Immature natural killer cell (primary cell): ENCODE measurements at places on chromosomes 16 and 17.
A peak's percentile ranks its signal among the peaks of the same experiment; 100 is the strongest.

DNA sequence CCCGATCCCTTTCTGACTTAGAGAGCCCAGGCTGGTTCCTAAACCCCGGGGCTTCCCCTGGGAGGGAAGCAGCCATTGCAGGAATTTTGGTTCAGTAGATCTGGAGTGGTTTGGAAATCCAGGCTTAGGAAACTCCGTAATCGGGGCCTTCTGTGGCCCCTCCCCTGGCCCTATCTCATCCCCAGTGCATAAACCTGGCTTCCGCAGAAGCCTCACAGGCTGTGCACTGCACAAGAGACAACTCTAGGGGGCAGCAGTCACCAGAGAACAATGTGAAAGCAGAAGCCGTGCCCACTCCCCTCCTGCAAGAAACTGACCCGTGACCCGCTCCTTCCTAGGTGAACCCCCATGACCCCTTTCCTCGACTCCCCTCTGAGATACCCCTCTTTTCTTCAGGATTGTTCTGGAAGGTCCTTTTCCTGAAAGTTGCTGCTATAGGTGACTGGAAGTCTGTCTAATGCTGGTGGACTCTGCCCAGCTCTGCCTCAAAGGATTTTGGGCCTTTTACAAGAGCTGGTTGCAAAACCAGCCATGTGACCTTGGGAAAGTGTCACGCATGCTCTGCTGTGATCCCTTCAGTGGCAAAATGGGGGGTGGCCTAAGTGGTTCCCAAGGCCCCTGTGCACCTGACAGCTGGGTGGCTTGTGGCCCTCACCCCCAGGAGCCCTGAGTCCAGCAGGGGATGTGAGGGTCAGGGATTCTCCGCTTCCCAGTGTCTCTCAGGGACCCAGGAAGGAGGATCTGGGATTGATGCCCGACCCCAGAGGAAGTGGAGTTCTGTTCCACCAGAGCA lies 14.4 kb downstream of the GUCY2D start:
- peak; percentile 33 for DNase-seq

GRCh38 chr17:16507918-16508533 lies 16.0 kb upstream of the LRRC75A start:
- DNase-seq = no peak

GRCh38 chr17:44095647-44096496 lies 25.3 kb downstream of the G6PC3 start:
- DNase-seq = no peak

DNA sequence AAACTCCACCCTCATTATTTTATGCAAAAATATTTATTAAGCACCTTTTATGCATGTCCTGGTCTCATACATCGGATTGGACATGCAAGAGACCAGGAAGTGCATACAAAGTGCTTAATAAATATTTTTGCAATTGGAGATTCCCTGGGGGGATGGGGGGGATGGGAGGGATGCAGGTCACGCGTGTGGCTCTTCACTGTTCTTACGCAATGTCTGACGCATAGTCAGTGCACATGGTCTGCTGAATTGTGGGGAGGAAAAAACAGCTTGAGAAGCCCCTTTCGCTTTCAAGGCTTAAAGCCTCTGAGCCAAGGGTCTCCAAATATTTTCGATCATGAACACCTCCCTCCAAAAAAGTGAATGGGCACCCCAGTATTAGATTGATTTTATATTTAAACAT lies 96.7 kb upstream of the XYLT1 start:
- no peak for DNase-seq

- no peak for DNase-seq
Measured at GRCh38 chr16:83682116-83682867, 125.5 kb upstream of the HSBP1 start.

DNA sequence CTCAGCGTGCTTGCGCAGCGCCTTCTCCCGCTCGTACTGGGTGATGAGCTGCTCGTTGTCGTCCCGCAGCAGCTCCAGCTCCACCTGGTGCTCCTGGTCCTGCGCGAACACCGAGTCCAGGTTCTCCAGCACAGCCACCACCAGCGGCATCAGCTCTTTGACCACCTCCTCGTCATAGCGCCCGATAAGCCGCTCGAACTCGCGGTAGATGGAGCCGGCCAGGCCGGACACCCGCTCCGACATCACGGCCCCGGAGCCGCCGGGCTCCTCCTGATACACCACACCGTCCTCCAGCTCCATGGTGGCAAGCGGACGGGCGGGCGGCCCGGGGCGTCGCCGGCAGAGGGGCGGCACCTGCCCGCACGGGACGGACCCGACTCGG lies 320 bp downstream of the SPAG9 start:
- DNase-seq = no peak

- DNase-seq = no peak
Measured at GRCh38 chr16:26365161-26365940, 673.6 kb downstream of the HS3ST4 start.

- no peak for DNase-seq
Measured at GRCh38 chr17:17580662-17581470, 10.6 kb downstream of the PEMT start.

DNA sequence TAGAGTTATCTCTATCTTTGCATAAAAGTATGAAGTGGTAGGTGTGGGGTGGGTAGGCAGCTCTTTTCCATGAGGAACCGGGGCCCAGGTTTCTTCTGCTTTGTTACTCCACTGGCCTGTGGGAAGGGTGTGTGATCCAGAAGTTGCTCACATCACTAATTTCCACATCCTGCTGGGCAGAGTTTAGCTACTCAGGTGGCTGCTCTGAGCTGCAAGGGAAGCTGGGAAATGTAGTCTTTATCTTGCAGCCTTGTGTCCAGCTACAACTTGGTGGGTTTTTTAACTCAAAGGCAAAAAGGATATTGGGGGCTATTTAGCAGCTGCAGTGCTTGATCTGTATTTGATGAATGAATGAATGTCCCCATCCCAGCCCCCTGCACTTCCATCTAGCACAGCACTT lies 335.3 kb downstream of the SNX29 start:
- DNase-seq = no peak

- DNase-seq = no peak
Measured at GRCh38 chr17:34401165-34401564, 38.1 kb upstream of the CCL1 start.

DNA sequence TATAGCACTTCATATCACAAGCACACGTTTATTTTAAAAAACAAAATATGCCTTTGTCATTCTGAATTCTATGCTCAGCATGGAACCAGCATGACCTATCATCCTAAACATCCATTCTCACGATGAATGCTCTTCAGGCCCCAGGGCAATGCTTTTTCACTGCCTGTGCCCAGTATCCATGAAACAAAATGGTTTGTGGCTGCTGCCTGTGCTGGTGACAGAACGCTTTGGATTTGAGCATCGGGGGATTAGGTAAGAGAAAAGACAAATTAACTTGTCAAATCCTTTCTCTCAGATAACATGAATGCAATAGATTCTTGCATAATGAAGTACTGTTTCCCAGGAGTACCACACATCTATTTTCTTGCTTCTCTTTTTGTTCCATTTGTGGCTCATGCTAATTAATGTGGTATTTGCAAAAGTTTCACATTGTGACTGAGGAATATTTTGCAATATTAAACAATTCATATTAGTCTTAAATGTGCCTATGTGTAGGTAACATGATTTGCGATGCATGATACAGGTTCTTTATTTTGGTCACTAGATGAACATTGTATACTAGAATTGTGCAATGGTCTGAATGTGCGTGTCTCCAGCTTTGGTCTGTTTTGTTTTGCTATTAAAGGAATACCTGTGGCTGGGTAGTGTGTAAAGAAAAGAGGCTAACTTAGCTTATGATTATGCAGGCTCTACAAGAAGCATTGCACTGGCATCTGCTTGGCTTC lies 25.8 kb upstream of the SRSF1 start:
- DNase-seq = no peak

DNA sequence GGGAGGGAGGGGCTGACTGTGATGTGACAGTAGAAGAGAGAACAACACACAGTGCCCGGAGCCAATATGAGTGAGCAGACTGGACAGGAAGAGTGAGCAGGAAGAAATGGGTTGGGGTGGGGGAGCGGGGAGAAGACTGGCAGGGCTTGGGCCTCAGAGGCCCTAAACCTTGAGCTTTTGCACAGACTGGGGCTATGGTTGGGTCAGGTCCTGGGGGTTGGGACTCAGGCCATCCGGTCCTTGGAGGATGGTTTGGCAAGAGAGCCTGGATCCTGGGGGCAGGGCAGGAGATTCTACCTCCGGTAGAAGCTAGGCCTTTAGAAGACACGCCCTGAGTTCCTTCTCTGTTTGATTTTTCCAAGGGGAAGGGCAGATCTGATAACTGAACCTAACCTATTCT lies 1.1 kb downstream of the CAMTA2 start:
- no peak for DNase-seq

GRCh38 chr16:3654249-3654991 lies at the start of gene DNASE1:
Gene DNASE1 (plus strand): TSS chr16:3654691. CDS start chr16:3655374, 683 bp downstream.
- DNase-seq = peak; percentile 46

- no peak for DNase-seq
Measured at GRCh38 chr17:44942456-44942855, 5.1 kb downstream of the KIF18B start.

GRCh38 chr16:88468275-88469129 lies 15.4 kb downstream of the ZFPM1 start:
- no peak for DNase-seq

DNA sequence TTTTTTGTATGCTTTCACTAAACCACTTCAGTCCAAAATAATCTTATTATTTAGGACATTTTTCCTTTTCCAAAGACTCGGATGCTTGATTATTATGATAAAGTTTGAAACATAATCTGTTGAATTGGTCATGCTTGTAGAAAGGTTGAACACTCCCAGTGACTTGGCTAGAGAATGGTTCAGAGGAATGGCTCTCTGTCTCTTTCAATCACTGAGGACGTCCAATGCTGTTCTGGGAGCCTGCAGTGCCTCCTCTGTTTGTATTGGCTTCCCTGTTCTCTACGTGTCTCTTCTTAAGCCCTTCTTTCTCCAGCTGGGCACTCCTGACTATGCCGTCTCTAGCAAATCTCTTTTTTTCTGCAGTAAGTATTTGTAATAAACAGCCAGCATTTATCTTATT lies 369.0 kb upstream of the DYNLRB2 start:
- DNase-seq = no peak

DNA sequence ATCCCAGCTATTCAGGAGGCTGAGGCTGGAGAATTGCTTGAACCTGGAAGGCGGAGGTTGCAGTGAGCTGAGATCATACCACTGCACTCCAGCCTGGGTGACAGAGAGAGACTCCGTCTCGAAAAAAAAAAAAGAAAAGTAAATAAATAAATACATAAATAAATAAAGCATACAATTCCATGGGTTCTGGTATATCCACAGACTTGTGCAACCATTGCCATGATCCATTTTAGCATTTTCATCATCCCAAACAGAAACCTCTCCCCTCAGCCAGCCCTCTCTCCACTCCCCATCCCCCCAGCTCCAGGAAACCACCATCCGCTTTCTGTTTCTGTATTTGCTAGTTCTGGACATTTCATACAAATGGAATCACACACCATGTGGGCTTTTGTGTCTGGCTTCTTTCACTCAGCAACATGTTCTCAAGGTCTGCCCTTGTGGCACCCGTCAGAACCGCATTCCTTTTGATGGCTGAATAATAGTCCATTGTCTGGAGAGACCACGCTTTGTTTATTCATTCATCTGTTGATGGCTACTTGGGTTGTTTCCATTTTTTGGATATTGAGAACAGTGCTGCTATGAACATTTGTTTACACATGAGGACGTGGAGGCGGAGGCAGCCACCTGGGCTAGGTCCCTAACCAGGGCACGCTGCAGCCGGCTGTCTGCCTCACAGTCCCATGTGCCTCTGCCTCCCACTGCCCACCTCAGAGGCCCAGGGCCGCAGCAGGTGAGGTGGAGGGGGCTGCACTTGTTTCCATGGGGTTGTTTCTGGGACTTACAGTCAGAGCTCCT lies 76.2 kb downstream of the NT5M start:
- DNase-seq = no peak

DNA sequence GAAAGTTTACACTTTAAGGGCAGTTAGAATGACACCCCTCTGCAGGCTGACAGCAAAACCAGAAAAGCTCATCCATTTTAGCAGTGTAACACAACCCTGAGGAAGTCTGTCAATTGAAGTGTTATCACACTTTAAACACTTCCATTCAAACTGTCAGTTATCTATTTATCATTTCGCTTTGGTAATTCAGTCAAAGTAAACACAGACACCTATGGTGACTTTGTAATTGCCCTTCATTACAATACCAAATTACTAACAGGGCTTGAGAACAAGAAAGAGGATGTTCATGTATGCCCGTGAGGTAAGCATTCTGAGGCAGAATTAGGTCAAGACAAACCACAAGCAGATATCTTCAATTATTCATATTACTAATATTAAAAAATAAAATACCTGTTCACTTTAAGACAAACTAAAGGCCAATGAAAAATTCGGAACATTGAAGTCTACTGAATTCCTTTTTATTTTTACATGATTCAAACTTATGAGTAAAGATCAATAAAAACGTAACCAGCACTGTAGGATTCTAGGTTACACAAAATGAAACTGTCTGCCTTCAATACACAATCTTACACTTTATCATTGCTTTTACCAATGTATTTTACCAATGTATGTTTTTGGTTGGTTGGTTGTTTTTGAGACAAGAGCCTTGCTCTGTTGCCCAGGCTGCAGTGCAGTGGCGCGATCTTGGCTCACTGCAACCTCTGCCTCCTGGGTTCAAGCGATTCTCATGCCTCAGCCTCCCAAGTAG lies 57.1 kb downstream of the BRIP1 start:
- DNase-seq = peak; percentile 3

DNA sequence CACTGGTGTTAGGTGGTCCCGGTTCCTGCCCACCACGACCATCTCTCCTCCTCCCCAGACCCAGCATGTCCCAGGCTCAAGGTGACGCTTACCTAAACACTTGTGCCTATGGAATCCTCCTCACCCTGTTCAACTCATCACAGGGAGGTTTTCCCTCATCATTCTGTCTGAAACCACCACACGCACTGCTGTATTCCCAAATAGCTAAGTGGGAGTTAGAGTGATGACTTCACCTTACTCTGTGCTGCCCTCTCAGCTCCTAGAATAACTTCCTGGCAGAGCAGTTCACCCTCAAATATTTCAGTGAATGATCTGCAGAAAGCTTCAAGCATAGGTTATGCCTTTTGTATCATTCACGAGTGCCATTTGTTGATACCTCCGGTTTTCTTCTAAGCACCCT lies 216.5 kb downstream of the CPPED1 start:
- no peak for DNase-seq

DNA sequence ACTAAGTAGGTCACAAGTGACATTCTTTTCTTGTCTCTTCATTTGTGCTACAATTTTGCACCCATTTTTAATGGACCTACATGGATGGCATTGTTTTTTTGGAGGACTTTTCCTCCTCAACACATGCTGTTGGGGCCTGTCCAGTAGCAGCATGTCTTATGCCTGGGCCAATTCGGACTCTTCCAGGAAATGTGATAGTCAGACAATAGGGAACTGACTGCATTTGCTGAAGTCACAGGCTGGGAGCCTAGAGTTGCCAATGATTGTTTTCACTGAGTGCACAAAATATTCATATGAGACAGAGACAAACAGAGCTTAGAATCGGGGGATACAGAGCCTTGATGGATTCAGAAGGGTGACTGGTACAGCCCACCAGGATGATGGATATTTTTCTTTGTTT lies 867.3 kb upstream of the GOT2 start:
- no peak for DNase-seq

GRCh38 chr17:27782791-27783206 lies 17.5 kb downstream of the NOS2 start:
- DNase-seq = no peak
